ENCODE measurements at places on chromosomes 4 and X. TPM values are rescaled to one million over a fixed set of nuclear protein-coding genes. Genes with fewer than 3 reads are reported as not detected.

DNA sequence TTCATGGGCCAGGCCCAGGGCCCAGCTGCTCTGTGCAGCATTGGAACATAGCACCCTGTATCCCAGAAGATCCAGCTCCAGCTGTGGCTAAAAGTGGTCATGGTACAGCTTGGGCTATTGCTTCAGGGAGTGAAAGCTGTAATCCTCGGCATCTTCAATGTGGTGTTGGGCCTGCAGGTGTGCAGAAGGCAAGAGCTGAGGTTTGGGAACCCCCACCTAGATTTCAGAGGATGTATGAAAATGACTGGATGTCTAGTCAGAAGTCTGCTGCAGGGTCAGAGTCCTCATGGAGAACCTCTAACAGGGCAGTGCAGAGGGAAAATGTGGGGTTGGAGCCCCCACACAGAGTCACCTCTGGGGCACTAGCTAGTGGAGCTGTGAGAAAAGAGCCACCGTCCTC is 341.7 kb downstream of the PPP3CA start:
- no peak for DNase-seq

GRCh38 chrX:79366873-79367749 is at the start of gene ITM2A:
TSS of gene ITM2A (minus strand) at chrX:79367334. CDS start at chrX:79367215, 119 bp downstream.
- DNase-seq = no peak

DNA sequence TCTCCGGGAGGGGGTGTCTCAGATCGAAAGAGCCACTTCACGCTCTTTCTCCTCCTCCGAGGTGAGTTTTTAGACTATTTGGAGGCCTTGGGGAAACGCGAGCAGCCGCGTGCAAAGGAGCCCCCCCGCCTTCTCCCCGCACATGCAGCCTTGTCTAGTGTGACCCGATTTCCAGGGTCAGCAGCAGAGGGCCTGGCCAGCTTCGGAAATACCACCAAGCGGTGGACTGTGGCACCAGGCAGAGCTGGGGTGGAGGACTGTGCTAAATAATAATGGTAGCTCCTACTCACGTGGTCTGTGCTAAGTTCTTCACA is 79.3 kb upstream of the BCOR start:
- peak; percentile 20 for DNase-seq

- DNase-seq = no peak
Measured at GRCh38 chr4:6183740-6184139, 16.6 kb downstream of the JAKMIP1 start.

- no peak for DNase-seq
Measured at GRCh38 chr4:183594823-183595222, 64.2 kb downstream of the RWDD4 start.

- DNase-seq = no peak
Measured at GRCh38 chr4:1031956-1032795, 20.8 kb downstream of the FGFRL1 start.

The DMD gene
- total RNA-seq = 3.1 TPM

The CCDC160 gene
- 19.8 TPM for total RNA-seq

The ABCG2 gene
- total RNA-seq = 310 TPM

The C4orf51 gene
- total RNA-seq = not detected

All from G401 (cell line).